ENCODE measurements at places on chromosomes 4 and X.

DNA sequence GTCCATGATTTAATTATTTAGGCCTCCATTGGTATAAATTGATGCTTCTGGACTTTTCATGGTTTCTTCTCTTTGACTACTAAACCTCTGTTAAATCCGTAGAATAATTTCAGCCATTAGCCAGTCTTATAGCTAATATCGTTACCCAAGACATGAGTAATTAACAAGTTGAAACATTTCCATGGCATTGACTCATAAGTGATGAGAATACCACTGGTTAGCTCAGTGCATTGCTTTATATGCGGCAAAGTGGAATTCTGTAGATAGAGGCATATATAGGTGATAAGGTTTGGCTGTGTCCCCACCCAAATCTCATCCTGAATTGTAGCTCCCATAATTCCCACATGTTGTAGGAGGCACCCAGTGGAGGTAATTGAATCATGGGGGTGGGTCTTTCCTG, 80.6 kb downstream of the VCX2 start:
- DNase-seq = no peak

DNA sequence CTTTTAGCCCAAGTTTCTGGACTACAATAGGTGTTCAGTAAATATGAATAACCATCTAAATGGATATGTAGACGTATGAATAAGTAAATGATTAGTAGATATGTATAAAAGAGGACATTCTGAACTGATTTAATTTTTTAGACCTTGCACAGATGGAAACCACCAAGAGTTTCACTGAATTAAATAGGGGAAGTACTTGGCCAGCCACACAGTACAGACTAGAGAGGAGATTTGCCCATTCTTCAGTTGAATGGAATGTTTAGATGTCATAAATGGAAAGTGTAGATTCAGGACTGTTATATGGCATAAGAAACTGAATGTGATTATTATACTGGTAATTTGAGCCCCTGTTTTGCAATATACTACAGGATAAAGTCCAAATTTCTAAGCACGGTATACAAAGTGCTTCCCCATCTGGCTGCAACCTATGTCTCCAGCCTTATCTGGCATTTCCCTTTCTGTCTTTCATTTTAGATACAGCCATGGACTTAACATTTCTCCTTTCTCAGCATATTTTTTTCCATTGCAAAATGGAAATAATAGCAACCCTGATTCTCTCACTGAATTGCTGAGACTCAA, 137.8 kb upstream of the HS3ST1 start:
- DNase-seq = no peak

- DNase-seq = no peak
Measured at GRCh38 chr4:72467633-72468032, 101.4 kb downstream of the ADAMTS3 start.

DNA sequence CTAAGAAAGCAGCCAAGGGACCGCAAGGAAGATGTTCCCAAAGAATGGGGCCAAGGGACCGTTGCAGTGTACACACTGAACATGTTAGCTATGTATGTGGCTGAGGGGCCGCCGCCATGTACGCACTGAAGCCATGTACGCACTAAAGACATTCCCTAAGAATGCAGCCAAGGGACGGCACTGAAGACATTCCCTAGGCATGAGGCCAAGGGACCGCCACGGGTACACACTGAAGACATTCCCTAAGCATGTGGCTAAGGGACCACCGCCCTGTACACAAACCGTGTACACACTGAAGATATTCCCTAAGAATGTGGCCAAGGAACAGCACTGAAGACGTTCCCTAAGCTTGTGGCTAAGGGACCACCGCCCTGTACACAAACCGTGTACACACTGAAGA, 54.0 kb downstream of the DHRSX start:
- DNase-seq = no peak

DNA sequence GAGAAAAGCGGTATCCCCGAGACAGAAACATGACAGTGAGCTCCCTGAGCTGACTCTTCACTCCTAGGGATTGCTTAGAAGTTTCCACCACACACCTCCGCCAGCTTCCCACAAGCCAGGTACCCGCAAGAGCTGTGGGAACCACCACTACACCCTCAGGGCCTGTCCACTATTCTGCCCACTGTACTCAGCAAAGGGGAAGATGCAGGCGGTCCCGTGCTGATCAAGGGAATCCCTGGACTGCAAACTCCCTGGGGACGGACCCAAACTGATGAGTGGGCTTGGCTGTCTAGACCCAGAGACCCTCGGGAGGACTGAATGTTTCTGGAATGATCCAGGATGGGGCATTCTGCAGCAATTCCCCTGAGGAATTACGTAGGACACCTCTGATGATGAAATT, 30.2 kb downstream of the REELD1 start:
- DNase-seq = no peak

- DNase-seq = no peak
Measured at GRCh38 chrX:111861605-111862004, 14.4 kb upstream of the TRPC5OS start.

GRCh38 chrX:103533511-103534216, 14.4 kb upstream of the RAB40A start:
- peak; percentile 60 for DNase-seq
